ENCODE measurements at places on chromosomes 12 and 14.

DNA sequence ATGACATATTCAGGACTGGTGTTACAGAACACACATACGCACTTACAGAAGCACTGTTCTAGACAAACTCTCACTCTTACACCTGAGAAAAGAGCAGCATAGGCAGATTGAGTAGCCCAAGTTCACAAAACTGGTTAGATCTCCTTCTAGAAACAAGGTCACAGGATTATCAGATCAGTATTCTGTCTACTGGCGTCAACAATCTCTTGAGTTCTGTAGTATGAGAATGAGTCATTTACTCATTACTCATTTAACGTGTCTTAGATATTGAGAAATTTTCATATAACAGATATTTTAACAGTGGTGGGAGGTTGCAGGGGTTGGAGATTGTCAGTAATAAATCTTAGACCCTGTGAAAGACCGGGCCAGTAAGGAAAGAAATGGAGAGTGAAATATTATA is 2.8 kb upstream of the TSPAN8 start:
- no peak for DNase-seq

DNA sequence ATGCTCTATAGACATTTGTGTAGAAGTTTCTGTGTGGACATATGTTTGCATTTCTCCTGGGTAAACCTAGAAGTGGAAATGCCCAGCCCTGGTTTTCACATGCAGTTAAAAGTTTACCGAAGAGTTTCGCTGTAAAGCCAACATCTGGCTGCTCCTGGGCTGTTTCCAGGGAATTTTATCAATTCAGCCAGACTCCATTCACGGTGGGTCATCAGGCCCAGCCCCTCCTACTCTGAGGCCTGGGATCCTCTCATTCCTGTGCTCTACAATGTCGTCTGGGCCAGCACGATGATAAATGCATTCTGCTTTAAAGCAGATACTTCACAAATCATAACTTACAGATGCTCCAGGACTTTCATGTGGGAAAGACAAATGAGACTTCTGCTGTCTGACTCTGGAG is 7.1 kb downstream of the NUAK1 start:
- DNase-seq = no peak

- no peak for DNase-seq
These were observed 53.4 kb upstream of the PYGL start for GRCh38 chr14:50997712-50998111.

- peak; percentile 25 for DNase-seq
These were observed 8.7 kb downstream of the STAC3 start for GRCh38 chr12:57242329-57242690.

GRCh38 chr12:123410041-123410412 is 26.1 kb downstream of the KMT5A start:
- no peak for DNase-seq

GRCh38 chr12:90323217-90323616 is 614.6 kb upstream of the ATP2B1 start:
- DNase-seq = no peak

DNA sequence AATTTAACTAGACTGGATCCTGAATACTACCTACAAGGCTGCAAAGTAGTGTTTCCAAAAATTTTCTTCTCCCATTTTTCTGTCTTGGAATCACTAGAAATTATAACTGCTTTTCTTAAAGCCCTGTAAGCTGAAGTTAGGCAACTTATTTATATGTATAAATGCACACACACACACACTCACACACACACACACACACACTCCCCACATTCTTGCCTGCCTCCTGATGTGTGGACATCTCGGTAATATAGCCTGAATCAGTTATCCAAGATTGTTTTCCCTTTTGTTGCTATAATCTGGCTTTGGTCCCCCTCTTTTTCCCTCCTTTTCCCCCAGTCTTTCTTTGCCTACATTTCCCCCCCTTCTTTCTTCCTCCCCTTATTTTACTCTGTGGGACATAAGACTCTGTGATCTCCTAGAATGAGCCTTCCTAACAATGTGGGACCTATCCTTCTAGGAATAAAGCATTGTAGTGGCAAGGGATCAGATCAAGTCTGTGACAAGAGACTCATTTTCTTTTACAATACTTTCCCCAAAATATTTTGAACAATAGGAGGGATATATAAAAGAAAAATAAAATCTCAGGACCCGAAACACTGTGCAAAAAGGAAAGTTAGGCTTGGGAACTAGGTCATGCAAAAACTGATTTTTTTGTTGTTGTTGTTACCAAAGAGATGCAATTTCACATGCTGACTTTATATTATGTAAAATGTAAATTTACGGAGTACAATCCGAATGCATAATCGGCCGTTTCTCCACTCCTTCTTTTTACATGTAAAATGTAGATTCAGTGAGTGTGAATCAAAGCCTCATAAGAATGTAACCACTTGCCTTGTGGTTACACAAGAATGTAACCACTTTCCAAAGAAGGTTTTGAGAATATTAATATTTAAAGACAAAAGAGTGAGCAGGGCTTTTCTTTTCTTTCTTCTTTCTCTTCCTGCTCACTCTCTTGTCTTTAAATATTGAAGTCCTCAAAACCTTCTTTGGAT is 26.3 kb upstream of the CD69 start:
- DNase-seq = peak; percentile 41

- DNase-seq = peak; percentile 33
These were observed 54.7 kb upstream of the FKBP4 start for GRCh38 chr12:2739832-2740641.

DNA sequence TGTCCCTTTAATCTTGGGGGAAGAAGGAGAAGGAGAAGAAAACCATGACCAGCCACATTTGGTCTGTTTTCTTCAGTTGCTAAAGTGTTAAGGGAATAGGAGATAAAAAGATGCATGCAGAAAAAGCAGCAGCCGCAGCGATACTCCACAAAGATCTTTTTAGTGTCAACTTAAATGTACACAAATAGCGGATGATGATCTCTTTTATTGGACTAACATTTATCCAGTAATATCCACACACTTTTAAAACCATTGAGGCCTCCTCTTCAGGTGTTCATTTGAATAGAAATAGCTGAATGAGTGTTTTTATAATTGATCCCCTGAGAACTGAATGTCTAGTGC is 83.5 kb downstream of the PAPOLA start:
- DNase-seq = no peak

DNA sequence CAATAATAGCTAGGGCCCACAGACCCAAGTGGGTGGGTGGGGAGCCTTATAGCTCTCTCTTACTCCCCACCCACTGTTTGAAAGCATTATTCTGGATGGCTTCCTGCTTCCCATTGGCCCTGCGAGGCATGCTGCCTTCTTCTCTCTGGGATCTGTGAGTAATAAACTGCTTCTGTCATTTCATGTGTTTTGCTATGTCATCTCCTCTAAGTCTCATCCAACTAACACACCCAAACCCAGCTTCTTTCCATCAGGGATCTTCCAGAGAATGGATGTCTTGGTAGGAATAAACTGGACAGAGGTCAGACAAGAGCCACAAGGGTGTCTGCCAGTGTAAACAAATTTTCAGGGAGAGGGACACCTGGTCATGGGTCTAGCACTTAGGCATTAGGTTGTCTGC is 66.4 kb upstream of the BDKRB2 start:
- DNase-seq = no peak

DNA sequence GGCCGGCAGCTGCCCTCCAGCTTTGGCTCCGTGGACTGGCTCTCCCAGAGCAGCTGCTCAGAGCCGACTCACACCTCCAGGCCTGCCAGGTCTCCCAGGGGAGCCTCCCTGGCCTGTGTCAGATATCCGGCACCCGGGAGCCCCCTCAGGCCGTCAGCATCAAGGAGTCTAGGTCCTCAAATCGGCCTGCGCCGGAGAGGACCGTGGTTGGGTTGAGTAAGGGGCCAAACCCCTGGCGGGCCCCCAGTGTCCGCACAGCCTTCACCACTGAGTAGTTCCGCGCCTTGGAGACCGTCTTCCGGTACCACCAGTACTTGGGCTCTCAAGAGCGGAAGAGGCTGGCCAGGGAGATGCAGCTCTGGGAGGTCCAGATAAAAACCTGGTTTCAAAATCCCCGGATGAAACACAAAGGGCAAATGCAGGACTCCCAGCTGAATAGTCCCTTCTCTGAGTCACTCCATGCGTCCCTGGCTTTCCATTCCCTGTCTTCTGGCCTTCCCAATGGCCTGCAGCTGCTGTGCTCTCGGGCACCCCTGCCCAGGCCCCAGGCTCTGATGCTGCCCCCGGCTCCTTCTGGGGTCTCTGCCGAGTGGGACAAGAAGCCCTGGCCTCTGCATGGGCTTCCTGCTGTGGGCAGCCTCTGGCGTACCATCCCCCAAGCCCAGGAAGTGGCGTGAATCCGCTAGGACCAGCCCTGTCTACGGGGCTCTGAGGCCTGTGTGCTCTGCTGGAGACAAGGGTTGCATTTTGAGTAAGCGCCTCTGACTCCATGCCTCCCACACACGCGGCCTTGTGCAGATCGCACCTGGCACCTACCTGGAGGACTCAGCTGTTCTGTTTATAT is 245.1 kb upstream of the ATXN7L3B start:
- peak; percentile 79 for DNase-seq

- no peak for DNase-seq
These were observed 24.6 kb downstream of the DICER1 start for GRCh38 chr14:95132760-95133159.

DNA sequence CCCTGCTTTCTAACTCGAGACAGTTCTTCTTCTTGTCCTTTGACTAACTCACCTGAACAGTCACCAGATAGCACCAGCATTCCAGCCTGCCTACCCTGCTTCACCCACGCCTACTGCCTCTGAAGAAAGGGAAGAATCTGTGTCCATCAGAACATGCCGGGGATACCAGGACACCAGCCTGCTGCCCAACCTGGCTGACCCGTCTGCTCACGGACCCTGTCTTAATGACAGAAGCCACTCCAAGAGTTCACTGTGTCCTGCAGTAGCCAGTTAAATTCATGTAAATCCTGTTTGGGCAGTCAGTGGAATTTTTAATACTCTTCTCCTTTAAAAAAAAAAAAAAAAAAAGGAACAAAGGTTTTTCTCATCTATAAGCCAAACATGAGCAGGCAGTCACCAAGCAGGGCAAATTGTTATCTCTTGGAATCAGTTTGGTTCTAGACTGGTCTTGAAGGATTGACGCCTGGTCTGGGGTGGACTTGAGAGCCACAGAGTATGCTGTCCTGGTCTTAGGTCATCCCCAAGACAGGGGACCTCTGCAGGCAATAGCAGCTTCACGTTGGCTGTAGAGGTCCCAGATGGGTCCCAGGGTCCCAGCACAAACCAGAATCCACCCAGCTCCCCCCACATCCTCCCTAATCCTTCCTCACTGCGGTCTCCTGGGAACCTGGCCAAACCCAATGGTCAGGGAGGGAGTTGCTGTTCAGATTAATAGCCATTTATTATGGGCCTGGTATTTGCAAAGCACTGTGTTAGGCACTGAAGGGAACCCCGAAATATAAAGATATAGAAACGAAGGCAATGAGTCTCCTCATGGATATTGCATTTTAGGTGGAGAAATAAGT is 181.1 kb upstream of the HIF1A start:
- peak; percentile 86 for DNase-seq

GRCh38 chr14:34174973-34175372 is 224.1 kb upstream of the EGLN3 start:
- DNase-seq = no peak

- DNase-seq = no peak
These were observed 18.8 kb upstream of the HHIPL1 start for GRCh38 chr14:99626041-99626648.
